ENCODE measurements at places on chromosomes 11 and 22.

GRCh38 chr11:130830566-130830965 is 85.7 kb downstream of the SNX19 start:
- no peak for DNase-seq

DNA sequence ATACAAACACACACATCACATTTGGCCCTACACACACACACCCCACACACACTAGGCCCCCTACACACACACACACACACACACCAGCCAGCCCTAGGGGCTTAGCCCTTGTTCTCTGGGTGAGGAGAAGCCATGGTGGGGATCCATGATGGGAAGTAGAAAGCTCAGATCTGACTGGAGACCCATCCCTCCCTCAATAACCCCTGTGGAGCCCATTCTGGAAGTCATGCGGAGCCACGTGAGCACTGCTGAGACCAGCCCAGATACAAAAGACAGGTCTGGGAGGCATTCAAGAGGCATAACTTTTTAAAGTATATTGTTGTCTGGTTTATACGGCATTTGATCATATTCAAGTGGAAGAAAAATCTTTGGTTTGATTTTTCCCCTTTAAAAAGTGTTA is 448.5 kb downstream of the SOX6 start:
- DNase-seq: no peak

- no peak for DNase-seq
Observed at GRCh38 chr11:118311518-118311917, 7.0 kb downstream of the CD3E start.

DNA sequence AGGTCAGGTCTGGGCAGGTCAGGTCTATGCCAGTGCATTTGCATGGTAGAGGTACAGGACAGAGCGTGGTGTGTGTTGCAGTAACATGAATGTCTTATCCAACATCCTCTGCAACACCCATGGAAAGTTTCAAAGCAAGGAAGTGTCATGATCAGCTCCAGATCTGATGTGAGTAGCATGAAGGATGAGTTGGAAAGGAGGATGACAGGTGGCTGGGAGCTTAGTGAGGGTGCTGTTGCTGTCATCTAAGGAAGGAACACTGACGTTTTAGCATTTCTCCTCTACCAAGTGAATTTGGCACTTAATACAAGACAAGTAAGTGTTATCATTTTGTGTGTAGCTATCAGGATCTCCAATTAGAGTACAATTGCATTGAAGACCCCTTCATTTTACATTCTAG is 65.1 kb downstream of the GRK3 start:
- DNase-seq: no peak

- no peak for DNase-seq
Observed at GRCh38 chr11:108302121-108302785, 79.4 kb downstream of the ATM start.

DNA sequence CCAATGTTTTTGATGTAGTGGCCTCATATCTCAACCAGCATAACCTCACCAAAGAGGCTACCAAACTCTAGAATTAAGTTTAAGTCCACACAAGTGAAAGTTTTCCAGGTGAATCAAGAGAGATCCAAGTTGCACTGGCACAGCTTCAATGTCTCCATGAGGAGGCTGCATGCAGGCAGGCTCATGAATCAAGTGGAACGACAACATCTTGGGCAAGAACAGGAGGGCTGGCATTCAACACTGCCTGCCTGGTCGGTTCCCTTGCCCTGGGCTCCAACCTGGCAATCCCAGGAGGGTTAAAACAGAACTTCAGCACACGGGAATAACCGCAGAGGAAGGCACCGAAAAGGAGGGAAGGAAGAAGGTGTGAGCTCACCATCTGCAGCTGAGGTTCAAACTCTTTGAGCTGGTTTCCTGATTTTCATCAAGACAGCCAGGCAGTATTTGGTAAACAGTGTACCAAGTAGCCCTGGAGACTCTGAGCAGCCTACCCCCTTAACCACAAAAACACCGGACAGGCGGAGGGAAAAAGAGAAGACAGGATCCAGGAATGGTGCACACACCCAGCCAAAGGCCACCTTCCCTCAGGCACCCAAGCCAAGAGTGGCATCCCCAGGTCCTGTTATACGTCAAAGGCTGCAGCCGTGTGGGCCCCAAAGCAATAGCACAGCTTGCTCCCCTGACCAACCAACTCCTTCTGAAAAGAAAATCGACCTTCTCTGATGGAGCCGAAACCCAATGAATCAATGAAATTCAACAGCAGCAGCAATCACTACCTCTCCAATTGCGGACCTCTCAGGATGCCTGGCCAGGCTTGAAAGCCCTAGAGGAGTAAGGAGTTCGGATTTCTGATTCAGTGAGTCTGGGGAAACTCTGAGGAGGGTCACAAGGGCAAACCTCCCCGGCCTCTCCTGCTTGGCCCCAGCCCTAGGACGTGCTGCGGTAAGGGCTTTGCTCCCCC is 1.3 kb downstream of the PACSIN2 start:
- no peak for DNase-seq

- DNase-seq: no peak
Observed at GRCh38 chr22:18115906-18116371, 5.3 kb downstream of the TUBA8 start.

DNA sequence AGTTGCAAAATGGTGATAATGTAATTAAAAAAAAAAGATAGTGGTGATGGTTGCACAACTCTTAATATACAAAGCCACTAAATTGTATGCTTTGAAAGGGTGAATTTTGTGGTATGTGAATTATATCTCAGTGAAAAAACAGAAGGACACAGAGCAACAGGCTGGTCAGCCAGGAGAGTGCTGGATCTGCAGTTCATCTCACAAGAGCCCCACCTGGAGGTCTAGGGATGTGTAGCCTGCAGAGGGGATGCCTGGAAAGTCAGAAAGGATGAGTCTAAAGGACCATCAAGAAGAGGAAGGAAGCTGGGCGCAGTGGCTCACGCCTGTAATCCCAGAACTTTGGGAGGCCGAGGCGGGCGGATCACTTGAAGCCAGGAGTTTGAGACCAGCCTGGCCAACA is 9.0 kb downstream of the POLR3H start:
- DNase-seq: no peak

DNA sequence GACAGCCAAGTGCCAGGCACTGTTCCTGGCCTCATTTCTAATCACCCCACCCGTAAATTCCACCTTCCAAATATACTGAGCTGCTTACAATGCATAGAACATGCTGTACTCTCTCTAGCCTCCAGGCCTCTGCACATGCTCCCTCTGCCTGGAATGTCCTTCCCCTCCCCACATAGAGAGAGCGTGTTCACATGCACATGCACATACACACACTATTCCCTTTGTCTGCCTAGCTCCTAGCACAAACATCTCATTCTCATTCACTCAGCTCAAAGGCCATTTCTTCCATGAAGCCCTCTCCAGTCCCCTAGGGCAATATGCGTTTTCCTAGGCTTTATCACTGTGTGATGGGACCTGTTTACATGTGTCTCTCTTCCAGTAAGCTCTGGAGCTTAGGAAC is 144.6 kb downstream of the WT1 start:
- DNase-seq: no peak

GRCh38 chr11:107804971-107805370 is 53.6 kb downstream of the SLC35F2 start:
- no peak for DNase-seq

DNA sequence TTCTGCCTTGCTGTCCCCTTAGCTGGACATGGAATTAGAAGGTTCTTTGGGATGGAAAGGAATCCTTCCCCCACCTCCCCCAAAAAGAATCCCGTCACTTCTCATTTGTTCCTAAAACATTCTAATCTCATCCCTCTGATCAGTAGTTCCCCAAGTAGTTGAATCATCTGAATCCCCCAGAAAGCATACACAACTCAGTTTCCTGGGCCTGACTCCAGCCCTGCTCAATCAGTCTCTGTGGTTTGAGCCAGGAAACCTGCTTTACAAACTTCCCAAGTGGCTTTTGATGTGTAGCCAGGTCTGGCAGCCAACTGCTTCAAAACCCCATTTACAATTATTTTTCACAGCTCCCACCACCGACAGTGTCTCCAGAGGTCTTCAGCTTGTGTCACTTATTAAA is 20.2 kb downstream of the C22orf31 start:
- DNase-seq: no peak

GRCh38 chr11:107182978-107183377 is 164.7 kb upstream of the GUCY1A2 start:
- no peak for DNase-seq

GRCh38 chr11:23732026-23732425 is 764.8 kb upstream of the LUZP2 start:
- no peak for DNase-seq

DNA sequence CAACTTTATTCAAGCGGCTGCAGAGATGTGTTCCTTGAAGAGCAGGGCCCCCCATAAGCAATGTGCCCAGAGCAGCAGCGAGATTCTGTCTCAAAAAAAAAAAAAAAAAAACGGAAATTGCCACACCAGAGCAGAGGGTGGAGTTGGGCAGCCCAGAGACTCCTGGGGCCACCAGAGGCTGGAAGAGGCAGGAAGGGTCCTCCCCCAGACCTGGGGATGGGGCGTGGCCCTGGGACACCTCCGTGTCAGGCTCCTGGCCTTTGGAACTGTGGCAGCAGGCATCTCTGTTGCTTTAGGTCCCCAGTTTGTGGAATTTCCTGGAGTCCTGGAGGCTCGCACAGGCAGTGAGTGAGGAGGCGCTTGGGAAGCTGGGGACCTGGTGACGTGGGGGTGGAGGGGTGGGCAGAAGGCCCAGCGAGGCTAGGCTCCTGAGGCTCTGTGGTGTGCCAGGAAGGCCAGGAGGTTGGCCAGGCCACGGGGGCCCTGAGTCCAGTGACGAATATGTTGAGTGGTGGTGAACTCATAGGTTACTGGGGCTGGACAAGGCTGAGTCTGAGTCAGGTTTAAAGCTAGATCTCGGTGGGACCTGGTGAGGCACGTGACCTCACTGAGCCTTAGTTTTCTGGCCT is 735.6 kb downstream of the BRD1 start:
- DNase-seq: no peak

DNA sequence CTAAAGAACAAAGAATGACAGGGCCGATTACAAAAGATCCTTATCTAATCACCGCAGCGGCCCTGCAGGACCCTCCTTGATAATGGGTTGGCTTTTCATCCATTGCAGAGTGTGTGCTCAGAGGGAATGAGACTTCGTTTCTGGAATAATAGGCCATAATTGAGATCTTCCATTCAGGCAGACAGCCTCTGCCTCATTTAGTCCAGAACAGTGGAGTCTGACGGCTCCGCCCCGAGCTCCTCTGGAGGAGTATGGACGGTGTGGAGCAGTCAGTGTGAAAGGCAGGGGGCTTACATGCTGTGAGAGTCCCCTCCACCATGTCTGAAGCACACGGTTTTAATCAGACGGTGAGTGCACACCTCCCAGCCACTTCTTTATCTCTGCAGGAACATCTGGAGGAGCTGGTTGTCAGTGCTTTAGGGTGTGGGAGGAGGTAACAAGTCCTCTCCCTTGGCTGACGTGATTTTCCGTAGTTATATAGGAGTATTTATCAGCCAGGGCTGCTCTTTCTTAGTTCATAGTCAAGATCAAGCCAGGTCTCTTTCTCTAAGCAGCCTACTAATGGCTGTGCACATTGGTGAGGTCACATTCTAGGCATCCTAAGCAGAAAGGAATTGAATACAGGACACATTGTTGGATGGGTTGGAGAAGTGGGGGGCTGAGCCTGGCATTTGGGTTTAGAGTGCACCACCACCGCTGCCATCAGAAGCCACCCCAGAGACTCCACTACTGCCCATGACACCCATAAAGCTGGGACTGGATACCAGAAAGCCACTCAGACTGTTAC is 1477.9 kb downstream of the TBC1D22A start:
- DNase-seq: no peak

DNA sequence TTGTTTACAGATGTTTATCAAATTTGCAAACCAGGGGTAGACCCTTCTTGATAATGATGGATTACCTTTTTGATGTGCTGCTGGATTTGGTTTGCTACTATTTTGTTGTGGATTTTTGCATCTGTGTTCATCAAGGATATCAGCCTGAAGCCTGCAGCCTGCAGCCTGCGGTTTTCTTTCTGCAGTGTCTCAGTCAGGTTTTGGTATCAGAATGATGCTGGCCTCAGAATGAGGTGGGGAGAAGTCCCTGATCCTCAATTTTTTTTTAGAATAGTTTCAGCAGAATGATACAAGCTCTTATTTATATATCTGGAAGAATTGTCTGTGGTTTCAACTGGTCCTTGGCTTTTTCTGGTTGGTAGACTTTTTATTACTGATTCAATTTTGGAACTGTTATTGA is 19.7 kb upstream of the RAB38 start:
- DNase-seq: no peak

DNA sequence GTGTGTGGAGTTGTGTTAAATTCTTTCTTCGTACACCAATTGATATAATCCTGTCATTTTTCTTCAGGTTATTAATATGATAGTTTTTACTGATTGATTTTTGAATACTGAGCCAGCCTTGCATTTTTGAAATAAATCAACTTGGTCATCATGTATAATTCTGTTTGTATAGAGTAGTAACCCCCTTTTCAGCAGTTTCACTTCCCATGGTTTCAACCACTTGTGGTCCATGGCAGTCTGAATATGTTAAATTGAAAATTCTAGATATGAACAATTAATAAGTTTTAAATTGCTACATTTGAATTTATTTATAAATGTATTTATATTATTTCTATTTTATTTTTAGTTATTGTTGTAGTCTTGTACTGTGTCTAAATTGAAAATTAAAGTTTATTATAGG is 32.6 kb downstream of the MS4A6A start:
- DNase-seq: no peak

GRCh38 chr11:116510166-116510565 is 262.6 kb downstream of the BUD13 start:
- DNase-seq: no peak

DNA sequence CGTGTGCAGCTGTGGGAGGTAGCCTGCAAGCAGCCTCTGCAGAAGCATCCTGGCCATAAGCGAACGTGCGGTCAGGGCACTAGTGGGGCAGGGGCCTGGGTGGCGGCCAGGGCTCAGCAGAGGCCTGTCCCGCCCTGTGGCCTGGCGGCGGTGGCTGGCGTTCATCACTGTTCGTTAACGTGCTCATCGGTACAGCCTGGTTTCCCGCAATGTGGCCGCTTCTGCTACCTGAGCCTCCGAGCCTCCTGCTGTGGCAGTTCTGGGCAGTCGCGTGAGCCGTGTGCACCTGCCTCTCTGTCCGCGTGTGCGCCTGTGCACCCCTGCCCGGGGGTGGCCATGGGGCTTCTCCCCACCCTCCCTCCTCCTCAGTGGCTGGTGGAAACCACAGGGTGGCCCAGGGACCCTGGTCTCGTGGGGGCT is 117.9 kb downstream of the KCNQ1OT1 start:
- no peak for DNase-seq

DNA sequence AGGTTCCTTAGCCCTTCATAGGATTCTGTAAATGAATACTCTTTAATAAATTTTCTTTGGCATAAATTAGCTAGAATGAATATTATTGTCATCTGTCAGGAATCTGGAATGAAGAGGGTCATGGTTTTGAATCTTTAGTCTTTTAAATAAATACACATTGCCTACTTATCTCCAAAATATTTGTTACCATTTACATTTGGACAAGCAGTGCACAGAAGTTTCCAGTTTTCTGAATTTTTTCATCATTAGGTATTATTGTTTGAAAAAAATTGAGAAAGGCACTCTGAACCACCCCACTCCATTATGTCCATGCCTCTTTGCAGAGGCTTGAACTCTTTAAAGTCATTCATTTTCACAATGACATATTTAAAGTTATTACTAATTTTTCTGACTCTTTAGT is 549.0 kb upstream of the LUZP2 start:
- no peak for DNase-seq
